ENCODE measurements at places on chromosomes 2 and 18.

DNA sequence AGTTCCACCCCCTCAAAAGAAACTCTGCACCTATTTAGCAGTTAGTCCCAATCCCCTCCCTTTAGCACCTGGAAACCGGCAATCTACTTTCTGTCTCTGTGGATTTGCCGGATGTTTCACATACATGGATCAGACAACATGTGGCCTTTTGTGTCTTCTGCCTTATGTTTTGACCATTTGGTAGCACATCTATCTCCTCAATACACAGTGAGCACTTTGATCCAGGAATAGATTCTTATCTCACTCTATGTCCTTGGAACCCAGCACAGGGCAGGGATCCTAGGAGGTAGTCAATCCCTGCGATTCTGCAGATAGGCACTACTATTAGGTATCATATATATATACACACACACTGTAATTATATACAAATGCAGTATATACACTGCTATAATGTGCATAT, 3.8 kb upstream of the OTOF start:
- DNase-seq: no peak

GRCh38 chr18:5103693-5104092, 93.4 kb downstream of the AKAIN1 start:
- no peak for DNase-seq

DNA sequence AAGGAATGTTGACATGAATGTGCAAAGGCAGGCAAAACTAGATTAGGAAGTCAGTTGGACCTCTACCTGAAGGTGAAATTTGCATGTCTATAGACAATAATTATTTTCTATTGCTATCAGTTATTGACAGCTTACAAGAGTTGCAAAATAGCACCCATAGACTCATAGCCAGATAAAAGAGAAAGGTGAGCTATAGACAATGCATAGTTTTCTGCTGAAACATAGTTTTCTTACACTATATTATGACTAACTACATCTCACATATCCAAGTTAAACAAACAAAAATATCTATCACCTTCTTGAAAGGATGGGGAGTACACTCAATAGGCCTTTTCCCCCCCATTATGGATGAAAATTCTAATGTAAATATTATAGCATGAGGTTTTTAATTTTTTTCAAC, 305.0 kb downstream of the PTH2R start:
- DNase-seq: no peak

DNA sequence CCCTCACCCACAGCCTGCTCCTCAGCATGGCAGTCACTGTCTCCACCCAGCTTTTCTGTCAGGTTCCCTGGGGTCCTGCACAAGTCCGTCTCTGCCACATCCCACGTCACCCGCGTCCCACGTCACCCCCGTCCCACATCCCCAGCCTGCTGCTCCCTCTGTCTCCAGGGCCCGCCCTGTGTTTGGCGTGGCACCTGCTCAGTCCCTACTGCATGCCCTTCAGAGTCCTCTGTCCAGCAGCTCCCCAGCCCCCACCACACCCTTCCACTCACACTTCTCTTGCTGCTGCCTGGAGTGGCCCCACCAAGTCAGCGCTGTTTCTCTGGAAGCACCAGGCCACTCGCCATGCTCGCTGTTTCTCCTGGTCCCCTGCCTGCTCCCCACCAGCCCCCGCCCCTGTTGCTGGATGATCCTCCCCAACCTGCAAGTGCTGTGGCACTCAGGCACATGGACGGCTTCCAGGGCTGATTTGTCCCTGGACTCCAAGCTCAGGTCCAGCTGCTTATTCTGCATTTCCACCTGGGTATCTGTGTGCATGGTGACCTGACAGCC, 18.8 kb downstream of the ATG4B start:
- no peak for DNase-seq

- no peak for DNase-seq
These were observed 127.3 kb downstream of the SNTG2 start for GRCh38 chr2:1077911-1078310.

- no peak for DNase-seq
These were observed 112.9 kb upstream of the TRIB2 start for GRCh38 chr2:12603781-12604295.

GRCh38 chr2:118049140-118049815, 35.4 kb upstream of the CCDC93 start:
- no peak for DNase-seq

- DNase-seq: no peak
These were observed 5.9 kb downstream of the SP9 start for GRCh38 chr2:174340400-174341292.

DNA sequence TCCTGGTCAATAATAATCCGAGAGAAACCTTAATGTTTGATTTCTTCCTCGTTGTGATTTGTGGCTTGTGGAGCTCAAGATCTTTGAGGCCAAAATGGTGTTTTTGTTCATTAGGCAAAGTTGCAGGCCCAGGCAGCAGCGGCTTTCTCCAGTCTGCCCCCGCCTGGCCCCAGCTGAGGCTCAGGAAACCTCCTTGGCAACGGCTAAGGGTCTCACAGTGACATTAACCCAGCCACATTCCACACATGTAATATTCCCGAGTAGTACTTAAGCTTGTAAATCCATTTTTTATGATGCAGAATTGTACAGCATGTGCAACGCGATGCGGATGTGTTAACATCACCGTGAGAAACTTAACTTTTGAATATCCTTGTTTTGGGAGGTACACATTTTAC, 200.1 kb downstream of the BCL11A start:
- no peak for DNase-seq

DNA sequence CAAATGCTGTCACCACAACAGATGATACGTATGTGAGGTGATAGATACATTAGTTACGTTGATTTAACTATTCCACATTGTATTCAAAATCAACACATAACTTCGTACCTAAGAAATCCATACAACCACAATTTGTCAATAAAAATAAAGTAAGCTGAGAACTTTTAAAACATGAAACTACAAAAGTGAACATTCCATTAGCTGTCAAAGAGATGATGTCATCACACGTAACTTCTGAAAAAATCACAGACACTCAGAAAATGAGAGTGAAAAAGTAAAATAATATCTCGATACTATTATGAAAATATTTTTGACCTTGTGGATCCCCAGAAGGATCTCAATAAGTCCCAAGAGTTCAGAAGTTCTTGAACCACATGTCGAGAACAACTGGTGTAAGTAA, 161.6 kb upstream of the GALNT13 start:
- DNase-seq: no peak

DNA sequence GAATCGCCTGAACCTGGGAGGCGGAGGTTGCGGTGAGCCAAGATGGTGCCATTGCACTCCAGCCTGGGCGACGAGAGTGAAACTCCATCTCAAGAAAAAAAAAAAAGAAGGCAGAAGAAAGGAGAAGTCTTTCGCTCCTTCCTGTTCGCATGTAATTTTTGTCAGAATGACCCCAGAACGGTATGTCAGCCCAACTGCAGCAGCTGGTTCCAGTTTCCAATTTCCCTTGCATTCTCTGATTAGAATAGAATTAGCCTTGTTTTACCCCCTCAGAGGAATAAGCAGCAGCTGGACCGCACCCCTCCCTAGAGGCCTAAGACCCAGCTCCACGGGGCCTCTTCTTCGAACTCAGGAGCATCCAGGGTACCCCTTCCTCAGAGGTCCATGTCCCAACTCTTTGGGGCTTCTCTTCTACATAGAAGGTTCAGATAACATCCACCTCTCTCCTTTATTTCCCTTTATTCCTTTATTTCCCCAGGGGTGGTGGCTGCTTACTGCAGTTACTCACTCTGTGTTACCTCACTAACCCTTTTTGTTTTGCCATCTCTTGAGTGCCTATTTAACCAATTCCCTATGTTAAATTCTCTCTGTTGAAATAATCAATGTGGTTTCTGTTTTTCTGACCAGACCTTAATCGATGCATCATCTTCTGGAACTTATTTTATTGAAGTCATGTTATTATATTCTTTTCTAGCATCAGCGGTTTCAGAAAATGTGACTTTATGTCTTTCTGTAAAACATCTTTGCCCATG, 7.2 kb upstream of the PUM2 start:
- DNase-seq: no peak

DNA sequence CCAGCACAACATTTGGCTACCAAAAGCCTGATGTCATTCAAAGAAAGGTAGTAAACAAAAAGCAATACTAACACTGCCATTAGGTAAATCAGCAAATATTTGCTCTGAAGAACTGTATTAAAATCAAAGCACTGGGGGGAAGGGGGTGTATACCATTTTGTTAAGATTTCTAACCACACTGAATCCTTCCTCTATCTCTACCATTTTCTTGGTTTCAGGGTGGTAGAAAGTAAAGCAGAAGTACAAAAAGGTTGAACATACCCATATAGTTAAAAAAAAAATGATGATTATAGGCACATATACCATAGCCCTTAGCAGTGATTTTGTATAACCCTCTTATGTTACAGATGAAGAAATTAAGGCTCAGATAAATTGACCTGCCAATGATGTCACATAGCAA, 437.6 kb downstream of the ZEB2 start:
- DNase-seq: no peak

GRCh38 chr2:130387071-130387400, 31.2 kb downstream of the PTPN18 start:
- no peak for DNase-seq

- no peak for DNase-seq
These were observed 11.1 kb upstream of the DNPEP start for GRCh38 chr2:219398721-219399363.

DNA sequence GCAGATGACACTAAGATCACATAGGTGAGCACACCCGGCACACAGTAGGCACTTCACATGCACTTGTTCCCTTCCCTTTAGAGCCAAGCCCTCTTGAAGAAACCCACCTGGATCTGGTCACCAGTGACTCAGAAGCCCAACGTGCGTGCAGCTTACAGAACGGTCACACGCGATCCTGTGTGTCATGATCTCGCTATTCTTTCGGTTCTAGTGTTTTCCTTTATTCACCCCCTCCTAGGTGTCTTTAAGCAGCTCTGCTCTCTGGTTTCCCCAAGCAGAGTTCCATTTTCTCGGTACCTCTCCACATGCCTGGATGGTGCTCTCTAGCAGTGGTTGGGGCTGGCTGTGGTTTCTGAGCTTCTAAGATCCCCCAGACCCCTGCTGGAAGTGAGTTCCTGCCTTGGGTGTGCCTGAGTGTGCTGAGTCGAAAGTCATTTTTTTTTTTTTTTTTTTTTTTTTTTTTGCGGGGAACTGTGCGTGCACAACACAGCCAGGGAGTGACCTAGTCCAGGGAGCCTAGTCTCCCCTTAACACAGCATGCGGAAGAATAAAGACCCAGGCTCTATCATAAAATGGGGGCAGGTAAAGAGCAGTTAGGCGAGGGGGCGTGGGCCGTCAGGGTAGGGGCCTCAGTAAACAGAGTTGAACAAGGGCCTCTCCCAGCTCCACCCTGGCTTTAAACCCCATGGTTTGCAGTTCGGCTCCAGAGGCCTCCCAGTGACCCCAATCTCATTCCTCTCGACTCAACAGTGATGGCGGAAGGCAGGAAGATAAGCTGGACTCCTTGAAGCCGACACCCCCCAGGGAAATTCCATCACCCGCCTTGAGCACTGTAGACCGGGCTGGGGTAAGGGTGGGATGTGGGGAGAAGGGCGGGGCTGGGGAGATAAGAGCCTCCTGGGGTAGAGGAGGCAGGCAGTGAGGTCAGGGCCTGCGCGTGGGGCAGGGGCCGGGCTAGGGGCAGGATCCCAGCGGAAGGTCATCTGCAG, 29.8 kb upstream of the DNMT3A start:
- DNase-seq: no peak

DNA sequence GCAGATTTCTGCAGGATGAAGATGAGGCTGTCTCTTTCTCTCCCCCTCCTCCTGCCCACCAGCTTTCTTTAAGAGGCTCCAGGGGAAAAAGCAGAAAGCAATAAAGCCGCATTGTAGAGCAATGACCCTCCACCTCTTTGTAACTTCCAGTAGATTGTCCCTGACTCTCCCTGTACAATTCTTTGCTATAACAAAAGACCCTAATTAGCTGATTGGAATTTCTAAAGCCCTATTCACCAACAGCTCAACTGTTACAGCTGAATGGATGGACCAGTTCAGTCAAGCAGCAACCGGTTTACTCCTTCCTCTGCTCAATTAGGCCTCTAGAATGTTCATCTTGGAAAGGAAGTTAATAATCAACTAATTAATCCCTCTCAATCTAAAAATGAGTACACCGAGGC, 301.0 kb downstream of the STK39 start:
- DNase-seq: no peak

GRCh38 chr2:19321946-19322345, 36.5 kb downstream of the OSR1 start:
- DNase-seq: no peak

DNA sequence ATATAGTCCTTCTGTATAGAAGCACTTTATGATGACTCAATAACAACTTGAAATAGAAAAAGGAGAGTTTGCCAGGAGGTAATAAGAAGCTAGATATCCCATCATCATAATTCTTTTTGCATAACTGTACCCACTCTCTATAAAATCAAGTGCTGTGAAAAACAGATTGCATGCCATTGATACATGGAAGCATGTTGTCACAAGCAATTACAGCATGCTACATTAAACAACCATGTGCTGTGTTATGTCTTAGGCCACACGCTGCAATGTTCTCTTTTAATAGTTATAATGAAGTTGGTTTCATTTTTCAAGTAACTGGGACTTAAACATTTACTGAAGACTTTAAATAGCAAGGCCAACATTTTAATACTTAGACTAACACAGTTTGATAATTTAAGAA, 264.2 kb downstream of the RPRM start:
- DNase-seq: no peak

DNA sequence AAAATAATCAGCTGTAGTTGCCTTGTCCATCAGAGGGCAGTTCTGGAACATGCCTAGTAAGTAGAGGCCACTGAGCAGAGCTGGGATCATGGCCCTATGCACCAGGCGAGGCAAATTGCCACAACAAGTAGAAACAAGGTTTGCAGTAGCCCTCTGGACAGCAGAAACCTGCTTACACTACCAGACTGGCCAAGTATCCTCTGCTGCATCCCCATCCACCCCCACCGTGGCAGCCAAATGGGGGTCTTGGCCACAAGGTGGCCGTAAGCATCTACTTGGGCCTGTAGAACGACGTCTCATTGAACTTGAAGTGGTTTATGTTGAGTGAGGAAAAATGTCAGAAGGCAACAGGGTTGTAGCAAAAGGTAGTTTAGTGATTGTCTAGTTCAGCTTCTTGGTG, 241.2 kb downstream of the ALPK2 start:
- DNase-seq: no peak

DNA sequence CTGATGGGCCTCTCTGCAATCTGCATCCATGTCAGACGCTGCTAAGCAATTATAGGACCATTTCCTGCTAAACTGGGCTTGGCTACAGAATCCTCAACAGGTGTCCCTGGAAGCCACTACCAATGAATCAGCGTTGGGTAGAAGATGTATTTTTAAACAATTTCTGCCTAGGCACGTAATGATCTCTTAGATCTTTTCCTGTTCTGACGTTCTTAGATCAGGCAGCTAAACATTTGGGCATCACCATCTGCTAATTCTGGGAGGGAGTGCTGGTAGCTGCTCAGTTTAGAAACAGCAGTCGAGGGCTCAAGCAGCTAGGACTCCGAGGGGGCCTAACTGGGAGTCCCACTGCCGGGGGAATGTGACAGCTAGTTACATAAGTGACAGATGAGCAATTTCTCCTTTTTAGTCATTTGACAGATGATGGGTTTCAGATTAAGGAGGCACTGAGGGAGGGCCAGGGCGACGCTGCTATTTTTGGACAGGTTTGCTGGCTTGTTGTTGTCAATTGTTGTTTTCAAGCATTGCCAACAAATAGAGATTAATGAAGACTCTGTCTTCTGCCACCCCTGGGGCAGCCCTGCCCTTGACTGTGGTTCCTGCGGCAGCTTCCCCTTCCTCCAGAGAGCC, 92.7 kb downstream of the MRO start:
- no peak for DNase-seq
